ENCODE measurements at places on chromosomes 2 and 18. TPM values are rescaled to one million over a fixed set of nuclear protein-coding genes. Genes with fewer than 3 reads are reported as not detected.

ARHGAP25 gene
- not detected for total RNA-seq

GCKR gene
- 7.4 TPM for total RNA-seq

RESP18 gene
- total RNA-seq: not detected

TLX2 gene
- not detected for total RNA-seq

COLEC12 gene
- total RNA-seq: 23.2 TPM

RTP5 gene
- not detected for total RNA-seq

PLEKHH2 gene
- 5.1 TPM for total RNA-seq

GKN2 gene
- total RNA-seq: not detected

SP140 gene
- total RNA-seq: 0.08 TPM

RPRD1A gene
- total RNA-seq: 65.8 TPM

GYPC gene
- total RNA-seq: 46.9 TPM

TUBA4B gene
- total RNA-seq: 0.13 TPM

AFF3 gene
- total RNA-seq: 5.2 TPM

All from hepatocyte (in vitro differentiated cells).